ENCODE measurements at places on chromosomes 5 and 9.

- DNase-seq, result peak; percentile 34
These were observed 749 bp downstream of the SOWAHA start for GRCh38 chr5:132813599-132814502.

- DNase-seq, result no peak
These were observed 10.5 kb upstream of the FRMPD1 start for GRCh38 chr9:37640246-37640645.

DNA sequence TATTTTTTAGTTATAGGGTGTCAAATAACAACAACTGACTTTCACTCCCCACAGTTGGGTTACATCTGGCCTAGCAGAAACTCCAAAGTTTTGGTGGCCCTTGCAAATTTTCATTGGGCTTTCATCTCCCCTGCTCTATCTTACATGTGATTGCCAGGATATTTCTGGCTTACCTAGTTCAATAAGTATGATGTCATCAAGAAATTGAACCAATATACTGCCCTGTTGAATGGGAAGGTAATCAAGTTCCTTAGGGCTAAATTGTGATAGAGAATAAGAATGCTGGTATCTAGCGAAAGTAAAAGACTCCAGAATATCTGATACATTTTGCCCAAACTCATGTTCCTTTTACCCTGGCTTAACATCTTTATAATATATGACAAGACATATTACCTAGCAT, 17.0 kb upstream of the ICE1 start:
- no peak for DNase-seq

GRCh38 chr9:34884747-34885189, 73.3 kb upstream of the PHF24 start:
- DNase-seq, result no peak

DNA sequence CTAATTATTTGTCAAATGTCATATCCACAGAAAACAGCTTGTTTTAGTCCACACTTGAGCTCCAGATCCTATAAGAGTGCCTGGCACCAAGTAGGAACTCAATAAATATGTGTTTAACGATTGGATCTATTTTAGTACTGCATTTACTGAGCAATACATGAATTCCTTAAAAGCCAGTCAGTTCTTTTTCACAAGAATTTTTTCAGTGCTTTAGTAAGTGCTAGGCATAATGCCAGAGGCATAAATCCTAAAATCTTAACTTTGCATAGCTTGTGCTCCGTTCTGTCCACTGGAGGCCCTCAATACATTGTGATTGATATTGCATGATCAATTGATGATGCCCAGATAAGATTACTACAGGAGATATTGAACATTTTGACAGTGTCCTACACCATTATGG, 67.3 kb upstream of the PCSK5 start:
- no peak for DNase-seq

GRCh38 chr5:6302684-6303083, 75.7 kb downstream of the MED10 start:
- no peak for DNase-seq

DNA sequence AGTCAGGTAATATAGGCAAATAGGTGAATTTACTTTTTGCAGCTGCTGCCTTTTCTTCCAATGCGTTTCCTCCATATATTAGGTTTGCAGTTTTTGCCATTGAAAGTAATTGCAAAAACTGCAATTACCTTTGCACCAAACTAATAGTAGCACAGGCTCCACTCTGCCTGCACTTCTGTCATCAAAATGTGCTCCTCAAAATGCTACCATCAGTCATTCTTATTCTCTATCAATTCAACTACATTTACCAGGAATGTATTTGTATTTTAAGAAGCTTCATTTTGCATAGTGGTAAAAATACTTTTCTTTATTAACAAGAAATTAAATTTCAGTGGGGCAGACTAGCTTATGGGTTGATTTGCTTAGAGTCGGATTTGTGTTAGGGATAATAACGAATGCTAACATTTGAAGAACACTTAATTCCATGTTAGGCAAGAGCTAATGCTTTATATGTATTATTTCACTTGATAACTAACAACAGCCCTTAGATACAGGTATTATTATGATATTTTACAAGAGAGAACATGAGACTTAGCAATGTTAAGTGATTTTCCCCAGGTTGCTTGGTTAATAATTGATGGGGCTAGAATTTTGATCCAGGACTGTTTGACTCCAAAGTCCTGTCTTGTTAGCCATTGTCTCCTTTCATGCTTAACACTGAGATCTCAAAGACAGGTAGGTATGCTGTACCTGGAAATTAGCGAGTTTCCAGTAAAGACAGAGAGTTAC, 300.4 kb downstream of the MAN2A1 start:
- DNase-seq, result no peak

DNA sequence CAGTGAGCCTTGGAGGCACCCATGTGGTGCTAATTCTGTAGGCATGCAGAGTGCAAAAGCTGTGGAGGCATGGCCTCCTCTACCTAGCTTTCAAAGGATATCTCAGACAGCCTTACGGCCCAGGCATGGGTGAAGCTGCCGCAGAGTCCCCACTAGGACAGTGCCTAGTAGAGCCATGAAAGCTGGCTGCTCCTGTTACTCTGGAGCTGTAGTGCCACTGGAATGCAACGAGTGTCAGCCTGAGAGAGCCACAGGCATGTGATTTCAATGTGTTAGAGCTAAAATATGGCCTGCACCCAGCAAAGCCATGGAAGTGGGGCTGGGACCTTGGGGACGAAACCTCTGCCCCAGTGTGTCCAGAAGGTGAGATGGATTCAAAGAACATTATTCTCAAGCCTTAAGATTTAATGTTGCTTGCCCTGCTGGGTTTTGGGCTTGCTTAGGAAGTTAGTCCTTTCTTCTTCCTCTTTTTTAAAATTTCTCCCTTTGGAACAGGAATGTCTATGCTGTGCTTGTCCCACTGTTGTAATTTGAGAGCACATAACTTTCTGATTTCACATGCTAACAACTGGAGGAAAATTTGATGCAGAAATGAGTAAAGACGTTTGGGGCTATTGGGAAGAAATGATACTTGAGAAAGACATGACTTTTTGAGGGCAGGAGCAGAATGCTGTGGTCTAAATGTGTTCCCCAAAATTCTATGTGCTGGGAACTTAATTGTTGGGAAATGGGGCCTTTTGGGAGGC, 298.4 kb downstream of the PSAT1 start:
- DNase-seq, result no peak

- DNase-seq, result no peak
These were observed 184.2 kb downstream of the NSG2 start for GRCh38 chr5:174229514-174230370.

DNA sequence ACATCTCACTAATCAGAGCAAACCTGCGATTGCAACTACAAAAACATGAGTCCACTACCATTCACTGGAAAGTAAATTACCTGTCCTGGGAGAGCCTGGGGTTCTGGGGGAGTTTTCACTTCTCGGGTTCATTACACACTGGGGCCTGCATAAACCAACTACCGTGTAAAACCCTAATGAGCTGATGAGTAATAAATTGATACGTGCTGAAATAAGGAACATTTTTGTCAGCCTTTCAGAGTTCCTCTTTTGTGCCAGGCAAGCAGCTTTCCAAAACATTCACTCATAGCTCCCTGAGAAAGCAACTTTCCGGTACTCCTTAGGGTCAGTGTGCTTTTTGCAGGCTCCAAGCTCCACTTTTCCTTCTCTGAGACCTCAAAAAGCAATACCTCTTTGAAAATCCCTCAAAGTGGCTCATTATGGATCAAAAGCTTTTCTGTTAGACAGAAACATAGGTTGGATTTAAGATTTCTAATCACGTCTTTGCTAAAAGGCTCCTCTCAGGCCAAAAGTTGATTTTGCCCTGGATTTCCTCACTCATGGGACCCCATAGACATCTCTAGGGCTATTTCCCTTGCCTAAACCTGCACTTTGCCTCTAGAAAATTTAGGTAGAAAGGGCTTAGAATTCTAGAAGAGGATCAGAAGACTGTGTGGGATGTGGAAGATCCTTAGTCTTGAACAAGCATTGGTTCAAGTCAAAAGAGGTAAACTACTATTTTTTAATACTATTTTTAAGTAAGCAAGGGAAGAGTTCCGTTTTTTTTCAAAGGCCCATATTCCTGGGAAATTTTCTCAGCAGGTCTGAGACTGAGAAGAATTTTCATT, 74.8 kb downstream of the ST8SIA4 start:
- no peak for DNase-seq

DNA sequence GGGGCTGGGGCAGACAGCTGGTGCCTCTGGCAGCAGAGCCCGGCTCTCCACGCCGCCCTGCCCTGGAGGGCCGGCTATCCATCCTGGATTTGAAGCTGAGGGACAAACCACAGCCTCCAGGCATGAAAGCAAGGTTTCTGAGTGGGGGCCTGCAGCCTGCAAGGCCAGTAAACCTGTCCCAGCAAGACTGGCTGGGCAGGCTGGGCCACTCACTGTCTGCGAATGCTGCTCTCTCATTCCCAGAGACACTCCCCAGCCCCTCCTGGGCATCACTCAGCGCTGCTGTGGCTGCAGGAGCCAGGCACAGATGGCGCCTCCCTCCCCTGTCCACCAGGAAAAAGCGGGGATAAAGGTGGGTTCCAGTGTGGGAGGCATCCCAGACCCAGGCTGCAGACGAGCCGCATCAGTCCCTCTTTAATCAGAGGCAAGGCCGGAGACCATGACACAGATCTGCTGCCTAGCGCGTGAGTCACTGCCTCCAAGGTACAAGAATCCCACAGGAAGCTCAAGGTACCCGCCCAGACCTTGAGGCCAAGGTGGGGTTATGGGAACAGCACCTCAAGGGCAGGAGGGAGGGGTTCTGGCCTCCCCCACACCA, 118.0 kb downstream of the VAV2 start:
- no peak for DNase-seq

- DNase-seq, result no peak
These were observed 248.7 kb upstream of the MAP3K1 start for GRCh38 chr5:56566374-56567249.

DNA sequence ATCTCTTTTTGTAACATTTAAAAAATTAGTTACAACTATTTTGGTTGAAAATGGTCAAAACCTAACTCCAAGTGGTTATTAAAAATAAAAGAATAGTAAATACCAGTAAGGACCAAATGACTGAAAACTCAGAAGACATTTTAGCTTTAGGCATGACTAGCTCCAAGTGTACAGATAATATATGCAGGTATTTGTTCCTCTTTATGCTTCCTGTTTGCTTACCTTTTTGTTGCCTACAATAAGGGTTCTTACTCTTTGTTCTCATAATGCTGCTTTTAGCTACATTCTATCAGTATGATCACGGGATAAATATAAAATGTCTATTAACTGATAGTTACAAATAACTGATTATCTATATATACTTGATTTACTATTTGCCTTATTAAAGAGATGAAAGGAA, 259.6 kb downstream of the CDH12 start:
- DNase-seq, result no peak

- DNase-seq, result no peak
These were observed 321.4 kb upstream of the ACTBL2 start for GRCh38 chr5:57804007-57804444.

DNA sequence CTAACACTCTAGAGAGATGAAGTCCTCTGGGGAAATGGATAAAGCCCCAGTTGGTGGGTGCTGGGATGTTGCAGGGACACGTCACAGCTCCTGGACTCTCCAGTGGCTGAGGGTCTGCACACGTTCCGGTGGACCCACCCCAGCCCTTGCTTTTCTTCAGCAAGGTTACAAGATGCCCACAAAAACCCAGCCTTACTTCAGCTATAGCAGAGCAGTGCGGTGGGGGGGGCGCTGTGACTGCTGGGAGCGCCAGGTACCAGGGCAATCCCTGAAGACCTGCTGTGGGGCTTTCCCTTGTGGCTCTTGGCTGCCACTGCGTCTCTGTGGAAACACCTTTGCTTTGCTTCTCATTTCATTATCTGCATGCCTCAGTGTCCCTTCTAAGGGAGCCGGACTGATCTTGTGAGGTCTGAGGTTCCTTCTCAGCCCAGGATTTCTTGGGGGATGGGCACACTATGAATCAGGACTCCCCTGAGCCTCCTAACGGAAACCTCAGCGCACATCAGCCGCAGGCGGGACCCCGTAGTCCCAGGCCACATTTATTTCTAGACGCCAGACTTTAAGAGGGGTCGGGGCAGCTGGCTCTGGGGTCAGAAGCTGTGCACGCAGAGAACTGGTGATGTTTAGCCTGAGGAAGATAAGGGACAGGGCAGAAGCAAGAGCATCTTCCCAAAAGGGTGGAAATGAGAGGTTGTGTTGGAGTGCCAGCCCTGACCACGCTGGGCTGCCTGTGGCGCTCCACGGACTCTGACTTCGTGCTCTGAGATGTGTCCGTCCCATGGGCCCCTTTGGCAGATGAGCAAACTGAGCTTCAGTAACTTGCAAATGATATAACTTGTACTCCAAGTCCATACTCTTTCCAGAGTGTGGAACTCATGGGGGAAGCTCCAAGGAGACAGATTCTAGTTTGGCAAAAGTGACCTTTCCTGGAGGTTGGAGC, 106.8 kb downstream of the WNK2 start:
- no peak for DNase-seq

DNA sequence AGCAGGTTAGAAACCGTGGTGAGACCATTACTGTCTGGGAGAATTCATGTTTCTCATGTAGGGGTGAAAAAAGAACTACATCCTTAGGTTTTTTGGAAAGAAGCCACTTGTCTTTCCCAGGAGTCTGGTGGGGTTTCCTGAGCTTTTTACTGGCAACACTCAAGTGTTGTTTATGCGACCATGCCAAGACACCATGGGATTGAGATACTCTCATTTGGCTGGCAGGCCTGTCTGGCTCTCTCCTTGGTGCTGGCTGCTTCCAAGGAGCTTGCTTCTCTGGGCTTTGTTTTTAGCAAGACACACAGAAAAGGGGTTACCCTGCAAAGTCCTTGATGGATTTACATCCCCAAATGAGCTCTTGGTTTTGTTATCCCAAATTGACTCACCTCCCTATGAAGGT, 80.9 kb upstream of the ISL1 start:
- no peak for DNase-seq

DNA sequence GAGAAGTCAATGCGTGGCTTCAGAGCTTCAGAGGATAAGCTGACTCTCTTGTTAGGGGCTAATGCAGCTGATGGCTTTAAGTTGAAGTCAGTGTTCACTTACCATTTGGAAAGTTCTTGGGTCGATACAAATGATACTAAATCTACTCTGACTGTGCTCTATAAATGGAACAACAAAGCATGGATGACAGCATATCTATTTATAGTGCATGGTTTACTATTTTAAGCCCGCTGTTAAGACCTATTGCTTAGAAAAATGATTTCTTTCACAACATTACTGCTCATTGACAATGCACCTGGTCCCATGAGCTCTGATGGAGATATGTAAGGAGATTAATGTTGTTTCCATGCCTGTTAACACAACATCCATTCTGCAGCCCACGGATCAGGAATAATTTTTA, 435.7 kb downstream of the MAT2B start:
- DNase-seq, result no peak

GRCh38 chr9:32264170-32264864, 120.1 kb upstream of the ACO1 start:
- no peak for DNase-seq

- DNase-seq, result no peak
These were observed 64.7 kb downstream of the GGTA1 start for GRCh38 chr9:121434969-121435368.
